CD4-positive, alpha-beta T cell treated with Interleukin-6 for 4 hours (primary cell): ENCODE measurements at places on chromosomes 11 and 22.

GRCh38 chr22:46750863-46751443, 11.5 kb upstream of the TBC1D22A start:
- no peak for DNase-seq

GRCh38 chr22:42327462-42328129, 57.1 kb upstream of the TCF20 start:
- peak; percentile 26 for DNase-seq

GRCh38 chr11:69316956-69317355, 23.0 kb downstream of the MYEOV start:
- DNase-seq = no peak

- no peak for DNase-seq
These were observed 92.8 kb upstream of the DRD2 start for GRCh38 chr11:113567867-113568544.

- no peak for DNase-seq
These were observed 320.2 kb upstream of the PLET1 start for GRCh38 chr11:112580864-112581263.

DNA sequence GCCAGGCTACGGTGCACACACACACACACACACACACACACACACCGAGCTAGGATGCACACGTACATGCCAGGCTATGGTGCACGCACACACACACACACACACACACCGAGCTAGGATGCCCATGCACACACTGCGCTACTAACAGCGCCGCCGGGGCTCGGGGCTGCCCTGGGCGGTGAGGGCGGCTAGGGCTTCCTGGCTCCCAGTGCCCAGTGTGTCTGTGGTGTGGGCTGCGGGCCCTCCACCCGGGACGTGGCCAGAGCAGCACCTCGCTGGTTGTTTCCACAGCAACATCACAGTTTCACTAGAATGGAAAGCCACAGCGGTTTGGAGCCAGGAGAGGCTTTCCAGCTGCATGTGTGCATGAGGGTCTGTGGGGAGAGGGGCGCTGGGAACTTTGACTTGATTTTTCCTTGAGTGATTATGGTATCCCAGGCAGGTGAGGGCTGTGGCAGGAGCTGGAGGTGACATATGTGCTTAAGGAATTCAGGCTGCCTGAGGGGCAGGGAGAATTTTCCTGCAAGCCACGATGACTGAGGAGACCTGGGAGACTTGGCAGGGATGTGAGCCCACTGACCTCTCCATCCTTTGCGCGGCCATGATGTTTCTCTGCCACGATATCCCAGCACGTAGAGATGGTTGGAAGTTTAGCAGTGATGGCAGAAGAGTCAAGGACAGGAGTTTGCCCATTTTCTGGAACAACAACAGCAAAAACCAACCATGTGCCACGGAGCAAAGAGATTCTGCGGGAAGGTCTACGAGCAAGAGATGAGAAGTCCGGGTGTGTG, 195.9 kb downstream of the SNX19 start:
- no peak for DNase-seq

DNA sequence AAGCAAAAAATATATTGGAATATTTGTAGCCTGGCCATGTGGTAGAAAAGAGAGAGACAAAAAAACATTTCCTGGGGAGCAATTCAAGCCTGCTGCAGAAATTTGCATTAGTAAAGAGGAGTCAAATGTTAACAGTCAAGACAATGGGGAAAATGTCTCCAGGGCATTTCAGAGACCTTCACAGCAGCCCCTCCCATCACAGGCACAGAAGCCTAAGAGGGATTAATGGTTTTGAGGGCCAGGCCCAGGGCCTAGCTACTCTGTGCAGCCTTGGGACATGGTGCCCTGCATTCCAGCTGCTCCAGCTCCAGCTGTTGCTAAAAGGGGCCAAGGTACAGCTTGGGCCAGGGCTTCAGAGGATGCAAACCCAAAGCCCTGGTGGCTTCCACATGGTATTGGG, 46.8 kb downstream of the PGR start:
- DNase-seq = no peak

GRCh38 chr11:119985551-119985950, 152.4 kb downstream of the TRIM29 start:
- no peak for DNase-seq

- DNase-seq = no peak
These were observed 35.9 kb downstream of the ST3GAL4 start for GRCh38 chr11:126391286-126391954.

DNA sequence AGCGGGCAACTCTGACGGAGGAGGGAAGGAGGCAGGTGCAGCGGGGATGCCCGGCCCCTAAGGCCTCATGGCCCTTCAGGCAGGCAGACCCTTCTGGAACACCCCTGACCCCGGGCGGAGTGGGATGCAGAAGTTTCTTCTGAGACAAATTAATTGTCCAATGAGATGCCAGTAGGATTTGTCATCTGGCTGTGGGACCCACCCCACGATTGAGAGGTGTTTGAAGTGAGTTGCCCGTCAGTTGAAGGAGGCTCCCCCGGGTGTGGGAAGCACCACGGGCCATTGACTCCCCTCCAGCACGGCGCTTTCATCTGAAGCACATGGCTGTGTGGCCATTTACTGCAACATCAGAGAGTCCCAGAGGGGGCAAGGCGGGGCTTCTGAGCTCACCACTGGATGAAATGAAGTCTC, 527.8 kb downstream of the BRD1 start:
- DNase-seq = no peak
